ENCODE measurements at places on chromosomes 1 and 21.

- DNase-seq = no peak
Measured at GRCh38 chr1:43954036-43954435, 7.3 kb downstream of the IPO13 start.

DNA sequence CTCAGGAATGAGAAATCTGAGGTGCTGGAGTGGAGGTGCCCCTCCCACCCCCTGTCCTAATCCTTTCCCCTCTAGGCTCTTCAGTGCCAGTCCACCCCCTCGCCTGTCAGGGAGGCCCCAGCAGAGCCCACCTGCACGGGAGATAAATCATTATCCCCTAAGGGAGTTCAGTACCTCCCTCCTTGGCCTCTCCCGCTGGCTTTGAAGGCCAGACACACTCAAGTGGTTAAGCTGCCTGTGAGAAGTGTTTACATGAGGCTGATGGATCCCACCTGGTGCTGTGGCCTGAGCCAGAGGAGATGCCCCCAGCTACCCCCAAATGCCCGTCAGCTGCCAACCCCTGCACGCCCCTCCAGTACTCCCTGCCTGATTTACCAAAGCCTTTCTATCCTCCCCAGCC, 3.7 kb downstream of the RSPO1 start:
- no peak for DNase-seq

- no peak for DNase-seq
Measured at GRCh38 chr1:8349961-8350360, 32.0 kb downstream of the SLC45A1 start.

GRCh38 chr1:23798662-23799142, 1.9 kb downstream of the GALE start:
- no peak for DNase-seq

GRCh38 chr1:14585728-14586127, 12.8 kb upstream of the KAZN start:
- DNase-seq = no peak

- DNase-seq = no peak
Measured at GRCh38 chr1:196196486-196196885, 411.8 kb downstream of the KCNT2 start.

All from activated T-cell treated with anti-CD3 and anti-CD28 coated beads for 4 hours (primary cell).